NT2/D1 (cell line): ENCODE measurements at places on chromosomes 16 and 17.

- DNase-seq, result no peak
Observed at GRCh38 chr17:72417627-72418026, 296.8 kb downstream of the SOX9 start.

- no peak for DNase-seq
Observed at GRCh38 chr17:48541577-48542113, 3.3 kb downstream of the HOXB2 start.

GRCh38 chr16:49951574-49952195 lies 73.3 kb upstream of the CNEP1R1 start:
- no peak for DNase-seq

- DNase-seq, result no peak
Observed at GRCh38 chr16:66152181-66152580, 214.3 kb upstream of the CDH5 start.

DNA sequence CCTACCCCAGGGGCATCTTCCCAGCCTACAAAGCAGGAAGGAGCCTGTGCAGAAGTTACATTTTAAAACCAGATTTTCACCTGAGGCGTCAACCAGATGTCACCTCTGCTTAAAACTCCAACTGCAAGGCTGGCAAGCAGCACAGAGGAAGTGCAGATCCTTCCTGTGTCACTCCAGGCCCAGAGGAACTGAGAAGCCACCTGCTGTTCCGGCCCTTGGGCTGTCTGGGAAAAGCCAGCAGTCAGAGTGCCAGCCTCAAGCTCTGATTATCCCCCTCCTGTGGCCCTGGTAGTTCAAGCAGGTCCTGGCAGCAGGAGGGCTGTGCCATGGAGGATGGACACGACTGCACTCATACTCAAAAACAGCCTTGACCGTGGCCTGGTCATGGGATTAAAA lies 10.2 kb downstream of the POLR2C start:
- no peak for DNase-seq

- DNase-seq, result no peak
Observed at GRCh38 chr16:68400924-68401460, 47.3 kb downstream of the SMPD3 start.

DNA sequence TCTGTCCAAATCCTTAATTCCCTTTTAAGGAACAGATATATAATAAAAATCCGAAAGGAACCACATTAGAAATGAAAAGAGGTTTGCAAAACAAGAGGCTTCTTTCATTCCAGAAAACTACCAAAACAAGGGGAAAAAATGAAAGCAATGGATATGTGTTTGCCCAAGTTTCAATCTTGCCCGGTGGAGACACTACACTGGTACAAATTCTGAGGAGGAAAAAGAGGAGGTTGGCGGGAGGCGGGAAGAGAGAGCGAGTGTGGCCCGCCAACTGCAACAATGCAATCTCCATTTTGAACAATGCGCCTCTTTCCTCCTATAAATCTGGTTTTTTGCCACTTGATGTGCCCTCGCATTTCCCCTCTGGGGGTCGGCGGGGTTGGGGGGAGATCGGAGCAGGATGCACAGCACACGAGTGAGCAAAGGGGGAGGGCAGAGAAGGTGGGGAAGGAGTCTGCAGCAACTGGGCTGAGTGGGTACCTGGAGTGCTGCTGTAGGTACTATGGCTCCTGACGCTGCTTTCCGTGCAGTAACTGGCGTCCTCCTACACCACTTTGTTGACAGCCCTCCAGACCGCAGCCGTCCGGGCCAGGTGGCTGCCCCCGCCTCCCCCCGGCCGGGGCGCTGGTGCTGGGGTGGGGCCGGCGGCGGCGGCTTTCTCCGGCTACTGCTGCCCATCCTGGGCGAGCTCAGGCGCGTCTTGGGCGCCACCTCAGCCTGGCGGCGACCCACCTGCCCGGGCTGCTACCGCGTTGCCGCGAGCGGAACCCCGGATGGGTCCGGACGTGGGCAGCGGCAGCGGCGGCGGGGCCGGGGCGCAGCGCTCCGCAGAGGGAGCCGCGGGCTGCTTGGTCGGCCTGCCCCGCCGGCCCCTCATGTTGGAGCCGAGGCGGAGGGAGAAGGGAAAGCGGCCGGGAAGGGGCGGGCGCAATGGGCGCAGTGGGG lies 93.8 kb upstream of the PLEKHM1 start:
- no peak for DNase-seq

DNA sequence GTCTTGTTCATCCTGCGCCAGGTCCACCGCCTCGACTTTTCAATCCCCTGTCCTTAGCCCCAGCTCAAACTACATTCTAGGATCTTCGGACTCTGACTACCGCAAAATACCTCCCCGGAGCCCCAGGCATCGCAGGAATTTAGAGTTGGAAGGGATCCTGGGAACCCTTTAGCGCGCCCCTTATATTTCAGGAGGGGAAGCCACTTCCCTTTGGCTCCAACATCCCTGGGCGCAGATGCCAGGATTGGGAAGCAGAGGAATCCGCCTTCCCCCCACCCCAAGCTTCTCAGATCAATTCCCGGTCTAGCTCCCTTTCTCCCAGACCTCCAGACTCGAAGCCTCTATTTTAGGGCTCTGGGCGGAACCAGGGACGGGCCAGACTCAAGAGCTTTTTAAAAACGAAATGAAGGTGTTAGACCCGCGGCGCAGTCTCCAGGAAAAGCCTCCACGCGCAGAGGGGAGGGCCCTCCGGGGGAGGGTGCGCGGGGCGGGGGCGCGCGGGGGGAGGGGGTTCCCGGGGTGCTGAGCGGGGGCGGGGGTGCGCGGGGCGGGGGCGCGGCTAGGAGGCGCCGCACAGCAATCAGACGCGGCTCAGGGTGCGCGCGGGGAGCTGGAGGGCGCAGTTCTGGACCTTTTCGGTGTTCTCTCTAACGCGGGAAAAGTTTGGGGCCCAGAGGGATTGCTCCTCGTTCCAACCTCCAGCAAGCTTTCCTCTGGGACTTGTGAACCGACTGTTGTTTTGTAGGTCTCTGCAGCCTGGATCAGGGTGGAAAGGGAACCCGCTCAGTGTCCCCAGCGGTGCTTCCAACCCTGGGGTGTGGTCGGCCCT lies 1.6 kb downstream of the AHSP start:
- DNase-seq, result no peak
